ENCODE measurements at places on chromosomes 5 and 9.

- no peak for DNase-seq
Observed at GRCh38 chr9:133893191-133893994, 98.7 kb downstream of the VAV2 start.

DNA sequence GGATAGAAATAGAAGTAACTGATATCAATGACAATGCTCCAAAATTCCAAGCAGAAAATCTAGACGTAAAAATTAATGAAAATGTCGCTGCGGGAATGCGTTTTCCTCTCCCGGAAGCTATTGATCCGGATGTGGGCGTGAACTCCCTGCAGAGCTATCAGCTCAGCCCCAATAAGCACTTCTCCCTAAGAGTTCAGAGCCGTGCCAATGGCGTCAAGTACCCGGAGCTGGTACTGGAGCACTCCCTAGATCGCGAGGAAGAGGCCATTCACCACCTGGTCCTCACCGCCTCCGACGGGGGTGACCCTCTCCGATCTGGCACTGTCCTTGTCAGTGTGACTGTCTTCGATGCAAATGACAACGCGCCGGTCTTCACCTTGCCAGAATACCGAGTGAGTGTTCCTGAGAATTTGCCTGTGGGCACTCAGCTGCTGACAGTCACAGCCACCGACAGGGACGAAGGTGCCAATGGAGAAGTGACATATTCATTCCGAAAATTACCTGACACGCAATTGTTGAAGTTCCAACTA is 818 bp downstream of the PCDHGA10 start:
- peak; percentile 73 for DNase-seq

GRCh38 chr5:180193749-180194375 is 15.1 kb downstream of the RASGEF1C start:
- peak; percentile 57 for DNase-seq

GRCh38 chr5:96881511-96882115 is 5.3 kb downstream of the ERAP2 start:
- DNase-seq: no peak

DNA sequence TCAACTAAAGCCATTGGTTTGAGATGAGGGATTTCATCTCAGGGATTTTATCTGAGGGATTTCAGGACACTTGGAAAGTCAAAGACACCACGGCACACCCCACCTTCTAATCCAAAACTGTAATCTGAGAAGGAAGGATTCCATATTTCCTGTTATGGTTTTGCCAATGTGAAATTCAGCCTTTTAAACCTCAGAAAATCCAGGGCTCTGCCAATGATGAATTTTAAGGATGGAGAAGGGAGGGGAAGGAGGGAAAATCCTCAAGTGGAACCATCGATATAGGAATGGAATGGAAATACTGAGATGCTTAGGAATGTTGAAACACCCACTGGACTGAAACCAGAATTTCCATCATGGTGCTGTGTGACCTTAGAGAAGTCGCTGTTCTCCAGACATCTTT is 5.3 kb downstream of the C1QTNF3 start:
- DNase-seq: no peak

GRCh38 chr5:145856285-145856818 is 16.5 kb downstream of the GRXCR2 start:
- DNase-seq: no peak

DNA sequence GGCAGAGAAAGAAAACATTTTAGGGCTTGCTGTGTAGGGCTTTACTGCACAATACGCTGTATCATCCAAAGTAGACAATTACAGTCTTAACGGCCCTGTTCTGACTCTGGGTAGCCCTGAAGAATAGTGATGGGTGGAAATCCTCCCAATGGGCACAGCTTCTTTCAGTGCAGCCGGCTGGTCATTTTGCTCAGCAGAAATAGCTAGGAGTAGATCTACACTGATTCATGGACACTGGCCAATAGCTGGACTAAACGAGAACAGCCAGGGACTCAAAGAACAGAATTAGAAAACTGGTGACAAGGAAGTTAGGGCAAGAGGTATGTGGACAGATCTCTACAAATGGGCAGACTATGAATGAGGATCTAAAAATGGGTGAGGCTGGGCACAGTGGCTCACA is 69.3 kb downstream of the IARS1 start:
- DNase-seq: no peak

GRCh38 chr5:107483231-107484024 is 187.3 kb downstream of the EFNA5 start:
- no peak for DNase-seq

DNA sequence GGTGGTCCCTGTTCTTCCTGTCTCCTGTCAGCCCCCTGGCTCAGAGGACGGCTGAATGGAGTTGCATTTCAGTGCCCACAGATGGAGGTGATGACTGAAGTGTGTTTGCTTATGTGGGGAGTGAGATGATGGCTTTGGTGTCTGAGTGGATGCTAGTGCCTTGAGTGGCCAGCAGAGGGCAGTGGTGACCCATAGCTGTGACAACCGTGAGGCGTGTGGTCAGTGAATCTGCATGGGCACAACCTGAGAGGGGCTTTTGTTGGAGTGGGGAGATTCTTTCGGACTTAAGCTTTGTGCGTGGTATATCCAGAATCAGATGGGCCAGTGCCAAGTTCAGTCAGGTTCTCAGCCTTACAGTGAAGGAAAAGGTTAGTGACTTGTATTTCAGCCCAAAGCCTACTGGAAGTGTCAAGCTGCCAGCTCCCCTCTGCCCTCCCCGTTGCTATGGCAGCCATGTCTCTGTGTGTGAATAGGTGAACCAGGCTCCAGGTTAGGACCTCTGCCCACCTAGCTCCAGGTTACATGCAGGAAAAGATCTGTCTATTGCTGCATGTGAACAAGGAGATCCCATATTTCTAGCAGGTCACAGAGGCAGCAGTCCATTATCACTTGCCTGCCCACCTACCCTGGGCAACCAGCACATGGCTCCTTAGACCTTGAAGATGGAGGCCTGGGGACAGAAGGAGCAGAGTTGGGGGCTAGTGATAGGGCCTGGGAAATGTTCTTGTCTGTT is 14.7 kb upstream of the CXXC5 start:
- DNase-seq: peak; percentile 86

DNA sequence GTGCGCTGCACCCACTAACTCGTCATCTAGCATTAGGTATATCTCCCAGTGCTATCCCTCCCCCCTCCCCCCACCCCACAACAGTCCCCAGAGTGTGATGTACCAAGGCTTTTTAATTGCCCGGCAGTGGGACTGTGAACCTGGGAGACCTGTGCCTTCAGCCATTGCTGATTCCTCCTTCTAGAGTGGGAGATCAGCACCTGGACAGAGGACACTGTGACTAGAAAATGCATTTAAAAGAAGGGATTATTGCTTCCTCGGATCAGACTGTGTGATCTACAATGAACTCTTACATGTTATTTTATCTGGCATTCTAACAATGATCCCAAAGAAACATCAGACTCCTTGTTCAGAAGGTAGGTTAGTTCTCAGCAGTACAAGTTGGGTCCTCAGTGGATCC is 25.9 kb downstream of the CTSL start:
- DNase-seq: no peak

DNA sequence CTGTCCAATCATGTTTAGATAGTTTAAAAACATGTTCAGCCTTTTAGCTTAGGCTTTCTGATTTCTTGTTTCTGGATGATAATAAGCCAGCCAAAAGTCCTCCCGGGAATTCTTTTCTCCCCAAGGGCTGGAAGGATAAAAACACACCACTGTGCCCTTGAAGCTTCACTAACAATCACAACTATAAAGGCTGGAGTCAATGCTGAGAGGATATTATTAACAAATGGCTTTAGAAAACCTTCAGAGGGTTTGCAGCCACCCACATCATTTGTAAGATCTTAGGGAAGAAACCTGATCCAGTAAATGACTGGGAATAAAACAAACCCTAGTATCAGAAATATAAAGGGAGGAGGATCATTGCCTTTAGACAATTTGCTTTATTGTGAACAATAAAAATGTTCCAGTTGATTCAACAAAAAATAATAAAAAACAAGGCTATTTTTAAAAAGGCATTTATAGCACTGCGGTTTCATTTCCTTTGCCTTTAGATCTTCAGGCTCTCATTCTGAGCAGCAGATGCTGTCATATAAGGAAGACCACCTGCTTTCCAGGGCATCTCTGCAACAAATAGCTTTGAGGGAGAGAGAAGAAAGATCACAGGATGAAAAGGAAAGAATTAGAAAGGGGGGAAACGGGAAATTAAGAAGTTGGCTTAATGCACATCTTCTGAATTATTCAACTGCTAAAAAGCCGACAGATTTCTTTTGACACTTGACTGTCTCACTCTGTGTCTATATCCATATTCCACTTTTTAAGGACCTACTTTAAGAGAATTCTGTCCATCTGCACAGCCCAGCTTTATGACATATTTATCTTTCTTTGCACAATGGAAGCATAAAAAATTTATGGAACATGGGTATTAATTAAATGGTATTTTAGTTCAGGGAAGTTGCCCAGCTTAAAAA is 277.2 kb upstream of the SLC24A2 start:
- DNase-seq: no peak

GRCh38 chr9:135968601-135969000 is 7.4 kb upstream of the UBAC1 start:
- no peak for DNase-seq

GRCh38 chr5:133299728-133300127 is 247.9 kb downstream of the HSPA4 start:
- no peak for DNase-seq

DNA sequence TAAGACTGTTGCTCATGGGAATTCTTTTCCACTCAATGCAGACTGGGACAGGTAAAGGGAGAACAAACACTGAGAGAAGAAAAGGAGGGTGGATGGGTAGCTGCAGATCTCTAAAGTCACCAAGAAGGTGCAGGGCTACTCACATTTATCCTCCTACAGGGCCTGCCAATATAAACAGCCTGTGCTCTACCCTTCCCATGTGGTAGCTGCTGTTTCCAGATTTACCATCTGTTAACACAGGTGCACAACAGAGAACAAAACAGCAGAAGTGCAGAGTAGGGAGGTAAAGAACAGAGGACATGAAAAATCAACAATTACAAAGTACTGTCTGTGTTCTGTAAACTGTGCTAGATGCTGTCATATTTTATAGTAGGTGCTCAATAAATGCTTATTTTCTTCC is 26.0 kb downstream of the JAKMIP2 start:
- no peak for DNase-seq

- DNase-seq: no peak
Observed at GRCh38 chr5:170361616-170362015, 27.6 kb downstream of the KCNMB1 start.

DNA sequence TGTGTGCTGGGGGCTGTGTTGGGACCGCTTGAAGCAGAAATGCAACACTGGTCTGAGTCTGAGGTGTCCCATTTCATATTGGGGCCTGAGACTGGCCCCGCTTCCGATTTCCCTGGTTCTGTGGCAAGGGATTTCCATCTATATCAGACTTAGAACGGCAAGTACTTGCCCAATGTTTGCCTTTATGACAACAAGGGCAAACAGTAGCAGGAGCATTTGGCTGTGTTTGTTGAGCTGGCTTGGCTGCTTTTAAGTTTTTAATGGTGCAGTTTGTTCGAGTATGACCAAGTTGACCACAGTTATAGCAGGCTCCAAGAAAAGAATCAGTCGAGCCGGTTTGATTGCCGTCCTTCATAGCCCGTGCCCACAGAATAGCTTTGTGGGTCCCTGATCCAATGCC is 17.0 kb downstream of the HSDL2 start:
- DNase-seq: no peak

GRCh38 chr9:136947955-136948510 is 3.0 kb downstream of the C8G start:
- no peak for DNase-seq

DNA sequence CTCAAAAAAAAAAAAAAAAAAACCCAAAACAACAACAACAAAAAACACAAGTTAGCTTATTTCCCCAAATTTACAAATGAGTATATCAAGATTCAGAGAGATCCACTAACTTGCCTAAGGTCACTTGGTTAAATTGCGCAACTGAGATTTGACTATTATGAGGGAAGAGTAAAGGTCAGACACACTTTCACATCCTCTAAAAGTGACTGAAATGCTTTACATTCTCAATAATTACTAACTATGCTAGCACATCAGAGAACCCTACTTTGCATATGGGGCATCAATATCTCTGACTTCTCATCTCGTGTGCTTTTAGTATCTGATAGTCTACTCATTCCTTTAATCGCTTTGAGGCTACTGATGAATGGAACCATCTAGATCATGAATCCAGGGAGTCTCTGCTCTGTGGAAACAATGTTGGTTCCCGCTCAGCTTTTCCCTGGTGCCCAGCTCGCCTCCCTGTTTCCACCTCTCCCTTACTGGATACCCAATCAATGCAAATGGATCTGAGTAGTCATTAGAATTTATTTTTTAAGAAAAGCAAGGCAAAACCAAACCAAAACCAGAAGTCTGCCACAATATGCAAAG is 182.1 kb upstream of the TRIM32 start:
- DNase-seq: no peak

GRCh38 chr9:75429531-75430475 is 341.5 kb downstream of the OSTF1 start:
- DNase-seq: no peak

DNA sequence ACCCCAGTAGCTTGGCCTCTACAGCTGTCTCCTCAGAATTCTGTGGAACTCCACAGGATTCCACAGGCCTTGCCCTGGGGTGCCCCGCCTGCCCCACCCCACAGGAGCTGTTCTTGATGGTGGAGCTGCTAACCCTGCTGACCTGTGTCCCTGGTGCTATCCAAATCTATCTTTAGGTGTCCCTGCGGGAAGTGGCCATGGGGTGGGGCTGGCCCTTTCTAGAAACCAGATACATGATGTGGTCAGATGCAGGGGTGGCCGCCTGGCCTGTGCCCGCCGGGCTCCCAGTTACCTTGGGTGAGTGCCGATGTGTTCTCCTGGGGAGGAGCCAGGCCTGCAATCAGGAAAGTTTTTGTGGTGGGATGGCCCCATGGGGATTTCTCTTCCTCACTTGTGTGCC is 34.2 kb downstream of the WNK2 start:
- peak; percentile 69 for DNase-seq

DNA sequence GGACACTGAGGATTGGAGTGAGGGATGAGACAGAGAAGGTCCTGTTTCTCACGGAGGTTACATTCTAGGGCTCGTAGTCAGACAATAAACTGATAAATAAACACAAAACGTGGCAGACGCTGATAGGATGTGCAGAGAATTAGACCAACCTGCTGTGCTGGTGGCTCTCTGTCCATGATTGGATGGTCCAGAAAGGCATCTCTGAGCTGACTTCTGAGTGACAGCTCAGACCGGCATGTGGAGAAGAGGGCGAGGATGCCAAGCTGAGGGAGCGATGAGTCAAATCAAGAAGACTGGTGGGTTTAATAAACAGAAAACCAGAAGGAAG is 132.3 kb upstream of the TAF11L2 start:
- DNase-seq: no peak

DNA sequence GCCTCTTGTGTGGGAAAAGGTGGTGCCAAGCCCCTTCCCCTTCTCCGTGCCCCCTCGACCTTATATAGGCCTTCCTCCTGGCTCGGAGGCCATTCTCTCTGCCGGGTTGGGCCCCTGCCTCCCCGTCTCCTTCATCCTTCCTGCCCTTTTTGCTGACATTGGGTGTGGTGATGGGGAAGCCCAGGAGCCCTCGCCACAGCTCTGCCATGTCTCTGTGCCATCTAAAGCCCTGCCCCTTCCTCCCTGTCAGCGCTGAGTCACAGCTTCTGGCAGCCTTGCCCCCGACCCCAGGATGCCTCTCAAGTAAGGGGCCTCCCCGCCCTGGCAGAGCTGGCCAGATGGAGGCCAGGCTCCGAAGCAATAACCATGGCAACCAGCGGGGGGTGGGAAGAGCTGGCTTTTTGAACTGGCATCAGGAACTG is 30.4 kb downstream of the JADE2 start:
- peak; percentile 92 for DNase-seq

Measured in posterior vena cava (tissue), 2 donors.